Activated effector memory CD4-positive, alpha-beta T cell treated with Interleukin-2 at 50 U/mL for 16 hours (primary cell): ENCODE measurements at places on chromosomes 6 and 20.
A peak's percentile ranks its signal among the peaks of the same experiment; 100 is the strongest.

- DNase-seq: no peak
Observed at GRCh38 chr6:121187833-121188200, 146.5 kb downstream of the TBC1D32 start.

GRCh38 chr6:167683028-167683862 is 143.5 kb upstream of the AFDN start:
- DNase-seq: no peak

DNA sequence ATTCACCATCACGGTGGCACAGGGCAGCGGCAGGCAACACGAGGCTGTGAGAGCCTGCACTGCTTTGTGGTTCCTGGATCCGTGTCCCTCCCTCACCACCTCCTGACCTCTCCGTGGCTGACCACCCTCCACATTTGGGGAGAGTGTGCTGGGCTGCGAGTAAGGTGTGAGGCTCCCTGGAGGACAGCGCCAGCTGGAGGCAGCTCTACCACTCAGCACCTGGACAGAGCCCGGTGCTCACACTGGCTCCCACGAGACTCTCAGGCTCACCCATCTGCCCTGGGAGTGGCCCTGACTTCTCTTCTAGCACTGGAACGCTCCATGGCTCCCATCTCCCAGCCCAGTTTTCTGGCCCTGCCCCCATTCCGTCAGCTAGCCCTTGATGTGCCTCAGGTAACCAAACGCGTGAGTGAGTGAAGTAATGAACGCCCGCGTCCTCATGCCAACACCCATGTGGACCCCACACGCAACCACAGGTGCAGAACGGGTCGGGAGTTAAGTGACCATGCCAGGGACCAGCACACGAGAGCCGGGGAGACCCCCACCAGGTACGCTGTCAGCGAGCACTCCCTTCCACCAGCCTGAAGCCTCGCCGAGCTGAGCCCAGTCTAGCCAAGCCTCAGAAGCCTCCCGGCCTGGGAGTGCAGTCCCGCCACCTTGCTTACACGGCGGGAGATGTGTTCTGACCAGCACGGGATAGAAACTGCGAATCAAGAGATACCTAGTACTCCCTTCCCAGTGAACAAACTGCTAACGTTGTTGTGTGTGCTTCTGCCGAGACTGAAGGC is 137.2 kb downstream of the WDR27 start:
- DNase-seq: no peak

- no peak for DNase-seq
Observed at GRCh38 chr6:14546036-14546435, 428.5 kb downstream of the CD83 start.

- no peak for DNase-seq
Observed at GRCh38 chr6:28291573-28291972, 10.2 kb downstream of the PGBD1 start.

GRCh38 chr20:57622579-57623381 is 2.6 kb upstream of the ZBP1 start:
- DNase-seq: peak; percentile 62

GRCh38 chr6:84411060-84411629 is 183.7 kb upstream of the CEP162 start:
- no peak for DNase-seq

- no peak for DNase-seq
Observed at GRCh38 chr20:57215426-57215825, 51.0 kb downstream of the BMP7 start.

DNA sequence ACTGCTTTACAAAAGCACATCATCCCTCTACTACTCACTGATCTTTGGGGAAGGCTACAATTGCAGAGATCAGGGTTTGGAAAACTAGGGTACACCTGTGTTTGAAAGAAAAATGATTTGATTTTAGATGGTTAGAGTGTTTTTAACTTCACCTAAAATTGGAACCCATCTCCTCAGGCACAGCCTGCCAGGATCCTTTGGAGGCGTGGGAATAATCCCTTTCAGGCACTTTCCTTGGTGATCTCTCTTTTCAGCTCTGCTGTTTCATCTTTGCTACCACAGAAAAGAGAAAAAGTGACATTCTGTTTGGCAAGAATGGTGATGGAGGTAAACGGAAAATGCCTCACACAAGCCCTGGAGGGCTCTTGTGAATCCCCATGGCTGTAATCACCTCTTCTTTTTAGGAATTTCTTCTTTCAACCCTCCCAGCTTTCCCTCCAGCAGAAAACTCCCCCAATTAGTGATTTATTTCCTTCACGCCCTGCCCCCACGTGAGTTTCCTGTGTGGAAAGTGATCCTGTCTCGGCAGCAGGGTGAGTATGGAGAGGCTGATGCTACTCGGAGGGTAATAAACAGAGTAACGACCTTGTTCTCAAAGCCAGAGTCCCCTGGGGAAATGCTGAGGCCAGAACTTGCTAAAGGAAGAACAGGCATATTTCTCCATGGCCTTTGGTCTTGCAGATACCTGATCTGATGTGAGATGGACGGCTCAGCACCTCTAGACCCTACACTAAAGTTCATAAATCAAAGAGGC is 9.2 kb downstream of the KCNG1 start:
- no peak for DNase-seq

DNA sequence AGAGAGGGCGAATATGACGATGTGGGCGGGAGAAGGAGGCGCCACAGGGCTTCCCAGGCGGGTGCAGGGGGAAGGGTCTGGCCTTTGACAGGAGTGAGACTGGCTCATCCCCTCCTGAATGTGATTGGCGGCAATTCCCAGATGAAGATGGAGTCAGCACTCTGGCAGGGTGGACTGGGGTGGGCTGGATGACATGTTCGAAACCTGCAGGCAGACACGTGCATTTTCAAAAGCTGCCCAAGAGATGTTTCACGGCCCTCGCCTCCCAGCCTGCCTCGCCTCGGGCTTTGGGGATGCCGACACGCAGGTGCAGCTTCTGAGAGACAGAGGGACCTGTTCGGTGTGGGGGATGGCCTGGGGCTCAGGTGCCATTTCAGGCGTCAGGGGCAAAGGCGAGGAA is 66.8 kb upstream of the AFDN start:
- DNase-seq: no peak

- peak; percentile 39 for DNase-seq
Observed at GRCh38 chr6:150891888-150892485, 26.5 kb downstream of the MTHFD1L start.

DNA sequence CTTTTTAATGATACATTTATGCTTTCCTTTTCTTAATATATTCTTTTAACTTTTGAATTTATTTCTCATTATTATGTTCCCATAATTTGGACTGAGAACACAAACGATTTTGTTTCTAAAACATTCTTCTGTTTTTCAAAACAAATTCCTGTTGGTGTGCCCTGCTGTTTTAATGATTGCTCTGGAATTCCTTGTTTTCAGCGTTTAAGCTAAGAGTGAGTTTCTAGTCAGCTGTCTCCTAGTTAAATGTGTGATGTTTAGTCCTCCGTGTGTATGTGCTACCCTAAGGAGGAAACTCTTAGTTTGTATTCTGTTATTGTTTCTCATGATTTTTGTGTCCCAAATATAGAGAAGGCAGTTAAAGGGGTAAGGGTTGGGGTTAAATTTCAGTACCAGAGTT is 306.1 kb upstream of the RGS17 start:
- no peak for DNase-seq

DNA sequence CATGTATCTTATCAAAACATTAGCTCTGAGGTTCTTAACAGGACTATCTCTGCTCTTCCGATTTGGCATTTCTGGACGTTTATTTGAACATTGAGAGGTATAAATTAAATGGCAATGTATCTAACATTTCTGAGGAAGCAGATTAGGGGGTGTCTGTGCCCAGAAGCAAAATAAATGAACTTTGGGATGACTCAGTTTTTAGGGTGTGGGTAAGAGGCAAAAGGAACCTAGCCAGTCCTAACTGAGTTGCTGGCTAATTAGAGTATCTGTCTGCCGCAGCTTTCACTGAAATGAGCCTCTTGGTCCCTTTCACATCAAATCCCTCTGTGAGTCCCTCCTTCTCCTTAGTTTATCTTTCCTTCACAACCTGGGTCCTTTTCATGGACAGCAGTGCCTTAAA is 1.1 kb downstream of the RNF144B start:
- DNase-seq: no peak

DNA sequence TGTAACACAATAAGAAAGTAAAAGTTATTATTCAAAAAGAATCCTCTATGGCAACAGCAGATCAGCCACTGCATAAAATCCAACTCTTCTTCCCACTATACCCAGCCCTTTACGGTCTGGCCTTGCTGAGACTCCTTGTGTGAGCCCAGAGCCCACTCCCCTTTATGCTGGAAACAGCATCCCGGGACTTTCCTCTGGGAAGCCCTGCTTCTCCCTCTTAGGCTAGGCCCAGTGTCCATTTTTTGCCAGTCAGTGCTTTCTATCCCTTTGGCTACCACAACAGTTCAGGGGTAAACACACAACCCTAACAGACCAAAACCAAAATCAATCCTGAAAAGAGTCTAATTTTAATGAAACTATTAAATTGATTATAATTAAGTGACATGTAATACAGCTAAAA is 20.6 kb downstream of the FKBP5 start:
- DNase-seq: no peak

DNA sequence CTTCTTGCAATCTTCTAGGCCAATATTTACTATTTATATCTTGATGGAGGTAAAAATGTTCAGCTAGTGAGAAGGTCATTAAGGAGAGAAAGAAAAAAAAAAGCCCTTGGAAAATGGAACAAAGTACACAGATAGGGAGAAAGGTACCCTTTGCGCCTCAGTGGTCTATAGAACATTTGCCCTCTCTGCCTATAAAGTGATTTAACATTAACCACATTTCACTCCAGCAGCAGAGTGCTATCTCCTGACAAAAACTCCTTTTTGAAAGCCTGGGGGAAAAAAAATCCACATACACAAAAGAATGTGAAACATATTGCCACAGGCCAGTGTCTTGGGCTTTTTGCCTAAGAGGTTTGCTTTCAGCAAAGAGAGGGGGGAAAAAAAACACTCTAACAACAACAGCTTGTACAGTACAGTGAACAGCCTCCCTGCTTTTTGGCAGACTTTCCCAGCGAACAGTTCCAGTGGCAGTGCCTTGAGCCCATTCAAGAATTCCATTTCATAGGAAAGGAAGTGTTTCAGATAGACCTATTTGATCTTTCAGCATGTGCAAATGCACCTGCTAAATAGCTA is 695 bp downstream of the ARHGAP18 start:
- no peak for DNase-seq

GRCh38 chr6:106275692-106276091 is 49.9 kb downstream of the ATG5 start:
- no peak for DNase-seq

GRCh38 chr6:24228681-24229255 is 102.8 kb downstream of the NRSN1 start:
- no peak for DNase-seq

DNA sequence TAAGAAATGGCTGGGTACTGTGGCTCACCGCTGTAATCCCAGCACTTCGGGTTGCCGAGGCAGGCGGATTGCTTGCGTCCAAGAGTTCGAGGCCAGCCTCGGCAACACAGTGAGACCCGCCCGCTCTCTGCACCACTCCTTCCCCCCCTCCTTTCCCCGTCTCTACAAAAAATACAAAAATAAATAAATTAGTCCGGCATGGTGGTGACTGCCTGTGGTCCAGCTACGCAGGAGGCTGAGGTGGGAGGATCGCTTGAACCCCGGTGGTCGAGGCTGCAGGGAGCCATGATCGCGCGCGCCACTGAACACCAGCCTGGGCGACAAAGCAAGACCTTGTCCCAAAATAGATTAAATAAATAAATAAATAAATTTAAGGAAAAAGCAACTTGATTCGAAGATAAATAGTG is 448 bp upstream of the RNF114 start:
- DNase-seq: no peak

- DNase-seq: no peak
Observed at GRCh38 chr6:44504301-44504791, 116.8 kb downstream of the CDC5L start.

- no peak for DNase-seq
Observed at GRCh38 chr6:66675906-66676305, 968.9 kb upstream of the EYS start.

GRCh38 chr6:72890671-72891070 is 268.8 kb downstream of the KCNQ5 start:
- no peak for DNase-seq

DNA sequence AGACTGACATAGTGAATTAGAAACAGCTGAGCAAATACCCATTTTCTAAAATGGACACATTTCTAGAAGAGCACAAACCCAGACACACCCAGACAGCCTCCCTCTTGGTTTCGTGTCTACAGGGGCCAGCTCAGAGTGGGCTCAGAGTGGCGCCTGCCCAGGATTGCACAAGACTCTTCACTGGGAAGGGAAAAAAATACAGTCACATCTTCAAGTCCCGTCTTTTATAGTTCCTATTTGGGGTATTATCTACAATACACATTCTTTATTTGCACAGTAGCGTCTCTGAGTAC is 246.1 kb upstream of the AFDN start:
- DNase-seq: no peak

- DNase-seq: no peak
Observed at GRCh38 chr6:73231986-73232391, 6.7 kb upstream of the KHDC1L start.

DNA sequence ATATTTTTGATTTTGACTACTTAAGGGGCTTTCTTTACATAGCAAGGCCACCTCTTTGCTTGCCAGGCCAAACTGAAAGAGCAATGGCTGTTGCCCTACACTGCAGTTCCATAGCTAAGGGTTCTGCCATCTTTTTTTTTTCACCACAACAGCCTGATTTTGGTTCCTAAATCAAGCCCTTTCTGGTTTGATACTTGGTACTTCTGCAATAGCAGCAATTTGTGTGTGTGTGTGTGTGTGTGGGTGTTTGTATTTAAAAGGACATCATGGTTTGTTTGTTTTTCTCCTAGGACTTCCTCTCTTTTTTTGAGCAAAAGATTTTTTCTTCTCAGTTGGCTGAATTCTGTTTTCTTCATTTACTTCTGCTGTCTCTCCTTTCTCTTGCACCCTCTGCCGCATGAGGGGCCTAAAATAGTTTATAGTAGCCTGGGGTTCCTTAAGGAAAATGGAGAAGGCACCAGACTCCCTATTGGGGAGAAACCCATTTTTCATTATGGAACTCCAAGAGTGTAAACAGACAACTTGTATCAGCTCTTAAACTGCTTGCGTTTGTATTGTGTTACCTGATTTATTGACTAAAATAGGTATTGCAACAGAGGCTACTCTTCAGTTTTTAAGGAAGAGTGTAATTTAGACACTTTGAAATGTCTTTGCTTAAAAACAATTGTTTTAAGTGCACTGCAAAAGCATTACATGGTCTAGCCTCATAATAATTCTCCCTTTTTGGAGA is 12.2 kb upstream of the GCLC start:
- no peak for DNase-seq

DNA sequence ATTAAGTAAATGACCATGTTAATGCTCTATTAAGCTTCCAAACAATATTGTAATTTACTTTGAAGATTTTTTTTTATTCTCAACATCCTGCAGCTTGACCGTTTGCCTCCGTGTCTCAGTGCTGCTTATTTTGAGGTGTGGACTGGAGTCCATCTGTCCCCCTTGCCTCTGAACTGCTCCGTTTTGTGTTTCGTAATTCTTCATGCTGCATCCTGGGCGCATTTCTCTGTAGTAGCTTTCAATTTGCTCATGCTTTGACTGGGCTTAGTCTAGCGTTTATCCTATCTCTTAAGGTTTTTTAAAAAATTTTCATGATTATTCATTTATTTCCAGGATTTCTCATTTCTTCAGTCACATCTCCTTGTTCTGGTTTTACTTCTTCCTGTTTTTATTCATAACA is 37.8 kb downstream of the PTPN1 start:
- DNase-seq: no peak
